Thoracic aorta (tissue), 2 donors: ENCODE measurements at places on chromosomes 3 and 15.

- no peak for DNase-seq
Measured at GRCh38 chr3:161674402-161674801, 177.8 kb downstream of the OTOL1 start.

DNA sequence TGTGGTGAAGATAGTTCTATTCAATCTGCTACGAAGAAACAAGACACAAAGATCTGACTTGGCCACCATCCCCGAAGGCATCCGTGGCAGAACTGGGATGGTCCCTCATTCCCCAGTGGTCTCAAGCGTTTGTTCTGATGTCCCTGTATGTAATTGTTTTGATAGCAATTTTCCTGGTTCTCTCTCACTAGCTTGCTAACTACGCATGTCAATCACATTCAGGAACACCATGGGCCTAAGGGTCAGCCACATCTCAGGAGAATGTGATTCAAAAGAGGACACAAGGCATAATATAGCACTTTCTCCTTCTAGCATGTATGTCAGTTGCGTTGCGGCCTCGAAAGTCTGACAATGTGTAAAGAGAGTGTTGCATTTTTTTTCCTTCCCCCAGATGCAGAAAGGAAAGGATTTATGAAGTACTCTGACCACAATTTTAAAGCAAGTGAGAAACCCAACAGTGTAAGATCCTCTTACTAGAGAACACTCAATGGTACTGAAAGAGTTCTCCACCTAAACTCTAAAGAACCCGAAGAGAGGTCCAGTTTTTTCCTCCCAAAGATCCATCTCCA lies 32.0 kb upstream of the TCF12 start:
- no peak for DNase-seq

DNA sequence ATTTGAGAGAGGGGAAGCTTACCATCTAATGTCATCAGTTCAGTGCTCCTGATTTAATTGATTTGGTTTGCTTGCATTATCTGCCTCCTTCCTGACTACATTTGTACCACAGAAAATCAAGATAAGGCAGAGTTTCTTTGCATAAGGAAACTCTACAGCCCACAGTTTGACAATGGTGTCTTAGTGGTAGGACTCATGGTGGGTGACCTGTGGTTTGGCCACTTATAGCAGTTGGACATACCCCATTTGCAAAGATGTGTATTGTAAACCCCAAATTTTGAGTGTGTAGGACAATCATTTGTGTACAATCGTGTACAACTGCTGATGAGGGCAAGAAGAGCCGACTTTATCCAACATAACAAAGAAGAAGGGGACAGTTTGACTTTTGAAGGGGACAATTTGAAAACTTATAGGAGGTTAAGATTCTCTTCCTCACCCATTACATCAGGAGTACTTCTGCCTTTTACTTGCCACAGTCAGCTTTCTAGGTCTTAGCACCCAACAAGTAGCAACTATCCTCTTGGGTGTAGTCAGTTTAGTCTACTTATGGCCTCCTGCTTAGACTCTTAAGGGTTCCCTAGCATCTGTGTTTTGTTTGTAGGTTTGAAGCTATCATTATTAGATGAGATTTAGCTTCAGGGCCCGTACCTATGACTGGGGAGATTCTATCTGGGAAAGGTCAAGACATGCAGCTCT lies 6.2 kb downstream of the TGFBR2 start:
- DNase-seq: no peak

GRCh38 chr3:14234251-14235002 lies 55.8 kb downstream of the LSM3 start:
- no peak for DNase-seq

- no peak for DNase-seq
Measured at GRCh38 chr15:71124937-71125790, 9.9 kb downstream of the THSD4 start.

DNA sequence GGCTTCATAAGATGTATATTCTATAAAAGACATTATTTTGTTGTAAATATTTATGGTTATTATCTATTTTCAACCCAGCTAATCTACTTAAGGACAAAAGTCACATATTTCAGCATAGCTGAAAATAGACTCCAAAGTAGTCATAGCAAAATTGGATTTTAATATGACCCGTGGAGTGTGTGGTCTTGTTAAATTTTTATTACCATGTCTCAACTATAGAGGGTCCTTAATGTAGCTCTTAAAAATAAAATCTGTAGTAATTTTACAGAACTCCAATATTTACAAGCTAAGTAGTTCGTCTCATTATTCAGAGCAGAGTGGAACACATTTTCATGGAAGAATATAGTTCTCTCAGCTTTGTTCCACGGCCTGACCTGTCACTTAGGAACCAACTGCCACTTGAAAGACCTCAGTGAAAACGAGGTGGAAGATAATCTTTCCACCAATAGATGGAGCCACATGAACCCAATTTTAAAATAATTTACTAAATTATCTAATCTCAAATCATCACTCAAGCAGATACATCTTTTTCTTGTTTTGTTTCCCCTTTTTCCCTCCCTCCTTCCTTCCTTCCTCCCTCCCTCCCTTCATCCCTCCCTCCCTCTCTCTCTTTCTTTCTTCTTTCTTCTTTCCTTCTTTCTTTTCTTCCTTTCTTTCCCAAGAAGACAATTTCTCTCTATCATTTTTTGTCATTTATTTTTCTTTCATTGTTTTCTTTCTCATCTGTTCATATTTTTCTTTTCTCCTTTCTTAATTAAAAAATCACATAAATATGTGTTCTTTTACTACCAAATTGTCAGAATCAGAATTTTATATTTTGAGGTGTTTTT lies 97.2 kb downstream of the CLDN1 start:
- no peak for DNase-seq

DNA sequence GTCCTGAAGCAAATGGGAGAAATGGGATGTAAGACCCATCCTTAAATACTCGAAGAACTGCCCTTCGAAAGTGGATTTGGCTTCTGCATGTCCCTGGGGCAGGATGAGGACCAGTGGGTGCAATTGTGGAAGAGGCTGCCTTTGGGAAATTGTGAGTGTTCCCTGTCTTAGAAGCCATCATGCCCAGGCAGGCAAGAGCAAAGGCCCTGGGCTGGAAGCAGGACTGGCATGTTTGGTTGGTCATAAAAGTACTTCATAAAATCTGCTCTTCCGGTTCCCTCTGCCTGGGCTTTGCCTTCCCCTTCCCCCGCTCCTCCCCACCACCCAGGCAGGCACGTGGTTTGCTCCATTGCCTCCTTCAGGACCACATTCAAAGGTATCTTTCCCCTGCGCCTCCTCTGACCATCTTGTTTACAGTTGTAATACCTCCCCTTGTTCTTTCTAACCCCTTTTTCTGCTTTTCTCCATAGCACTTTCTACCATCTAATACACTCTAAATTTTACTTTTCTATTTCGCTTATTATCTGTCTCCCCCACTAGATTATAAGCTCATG lies 8.3 kb downstream of the MINAR1 start:
- no peak for DNase-seq

DNA sequence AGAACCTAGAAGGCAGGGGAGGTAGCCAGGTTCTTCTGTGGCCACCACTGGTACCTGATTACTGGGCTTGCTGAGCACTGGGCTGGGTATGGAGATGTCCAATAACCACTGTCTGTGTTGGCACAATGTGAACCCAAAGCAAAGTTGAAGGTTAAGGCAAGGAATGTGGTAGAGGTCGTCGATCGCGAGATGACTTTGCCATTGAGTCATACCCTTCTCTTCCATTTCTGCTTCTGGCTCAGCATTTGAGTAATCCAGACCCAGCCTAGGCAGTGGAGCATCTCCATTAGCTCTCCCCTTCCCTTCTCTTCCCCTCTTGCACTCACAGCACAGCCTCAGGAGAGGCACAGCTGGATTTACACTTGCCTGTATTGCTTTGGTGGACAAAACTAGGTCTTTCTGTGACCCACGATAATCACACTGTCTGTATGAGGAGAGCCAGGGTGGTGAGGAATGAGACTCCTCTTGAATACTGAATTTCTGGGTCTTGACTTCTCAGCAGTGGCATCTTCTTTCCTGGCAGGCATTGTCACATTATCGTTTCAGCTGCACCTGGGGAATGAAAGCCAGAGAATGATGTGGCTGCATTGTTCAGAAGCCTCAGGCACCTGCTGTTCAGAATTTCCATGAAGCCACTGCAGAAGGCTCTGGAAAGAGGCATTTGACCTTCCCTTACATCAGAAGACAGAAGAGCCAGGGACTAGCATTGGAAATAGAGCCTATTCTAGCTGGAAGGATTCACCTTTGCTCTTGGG lies 272.6 kb downstream of the PDCD6IP start:
- no peak for DNase-seq

DNA sequence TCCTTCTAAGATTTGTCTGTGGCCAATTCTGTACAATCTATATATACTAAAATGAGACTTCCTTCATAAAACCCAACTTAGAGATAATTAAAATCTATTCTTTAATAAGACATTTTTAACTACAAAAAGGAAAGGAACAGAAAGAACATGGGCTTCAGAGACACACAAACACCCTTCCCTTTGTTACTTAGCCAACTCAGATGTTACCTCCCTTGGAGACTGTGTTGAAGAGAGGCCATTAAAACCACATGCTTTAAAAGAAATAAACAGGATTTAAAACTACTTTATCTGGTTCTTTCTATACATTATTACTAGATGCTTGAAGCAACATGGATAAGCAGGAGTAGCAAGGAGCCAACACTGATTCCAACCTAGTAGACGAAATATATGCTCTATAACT lies 42.0 kb downstream of the LRRFIP2 start:
- DNase-seq: no peak

- no peak for DNase-seq
Measured at GRCh38 chr15:77859491-77860060, 217.9 kb downstream of the TBC1D2B start.

GRCh38 chr15:80662757-80663553 lies 32.2 kb upstream of the ABHD17C start:
- no peak for DNase-seq

DNA sequence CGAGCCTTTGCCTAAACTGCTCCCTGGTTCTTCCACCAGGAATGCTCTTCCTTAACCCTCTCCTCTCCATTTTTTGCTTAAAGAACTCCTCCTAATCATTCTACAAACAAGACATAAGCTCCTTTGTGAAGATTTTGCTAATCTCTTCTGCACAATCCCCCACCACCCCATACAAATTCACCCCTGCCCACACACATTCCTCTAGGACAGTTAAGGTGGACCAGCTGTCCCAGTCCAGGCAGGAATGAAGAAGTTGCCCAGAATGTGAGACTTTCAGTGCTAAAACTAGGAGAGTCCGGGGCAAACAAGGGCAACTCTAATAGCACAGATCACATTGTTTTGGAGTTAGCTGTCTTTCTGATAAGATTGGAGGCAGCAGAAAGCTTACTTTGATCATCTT lies 13.9 kb upstream of the FAM174B start:
- DNase-seq: no peak

- DNase-seq: no peak
Measured at GRCh38 chr15:72009222-72009621, 108.7 kb downstream of the MYO9A start.

- DNase-seq: no peak
Measured at GRCh38 chr15:23532024-23532423, 33.5 kb upstream of the MKRN3 start.

DNA sequence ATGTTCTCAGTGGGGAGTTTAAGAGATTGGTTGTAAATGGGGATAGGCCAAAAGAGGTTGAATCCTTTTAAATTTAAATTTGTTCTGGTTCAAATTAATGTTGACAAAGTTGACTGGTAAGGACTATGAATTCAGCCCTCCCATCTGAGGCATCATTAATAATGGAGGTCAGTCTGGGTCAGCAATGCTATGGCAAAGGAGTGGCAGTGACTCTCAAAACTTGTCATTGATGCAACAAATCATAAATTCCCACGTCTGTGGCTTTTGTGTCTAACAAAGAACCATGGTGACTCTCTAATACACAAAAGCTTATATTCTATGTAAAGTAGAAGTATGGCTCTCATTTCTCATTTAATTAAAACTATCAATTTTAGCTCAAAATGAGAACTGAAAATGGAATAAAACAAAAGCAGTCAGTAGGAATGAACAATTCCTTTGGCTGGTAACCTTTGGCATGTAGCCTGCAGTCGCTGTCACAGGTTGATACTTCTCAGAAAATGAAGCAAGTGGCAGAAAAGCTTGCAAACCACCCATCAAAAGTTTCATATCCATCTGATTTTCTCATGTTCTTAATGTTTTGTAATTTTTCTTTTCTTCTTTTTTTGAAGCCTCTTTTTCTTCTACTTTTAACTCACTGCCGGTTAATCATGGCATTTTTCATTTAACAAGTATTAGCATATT lies 12.2 kb upstream of the ZBED2 start:
- no peak for DNase-seq

DNA sequence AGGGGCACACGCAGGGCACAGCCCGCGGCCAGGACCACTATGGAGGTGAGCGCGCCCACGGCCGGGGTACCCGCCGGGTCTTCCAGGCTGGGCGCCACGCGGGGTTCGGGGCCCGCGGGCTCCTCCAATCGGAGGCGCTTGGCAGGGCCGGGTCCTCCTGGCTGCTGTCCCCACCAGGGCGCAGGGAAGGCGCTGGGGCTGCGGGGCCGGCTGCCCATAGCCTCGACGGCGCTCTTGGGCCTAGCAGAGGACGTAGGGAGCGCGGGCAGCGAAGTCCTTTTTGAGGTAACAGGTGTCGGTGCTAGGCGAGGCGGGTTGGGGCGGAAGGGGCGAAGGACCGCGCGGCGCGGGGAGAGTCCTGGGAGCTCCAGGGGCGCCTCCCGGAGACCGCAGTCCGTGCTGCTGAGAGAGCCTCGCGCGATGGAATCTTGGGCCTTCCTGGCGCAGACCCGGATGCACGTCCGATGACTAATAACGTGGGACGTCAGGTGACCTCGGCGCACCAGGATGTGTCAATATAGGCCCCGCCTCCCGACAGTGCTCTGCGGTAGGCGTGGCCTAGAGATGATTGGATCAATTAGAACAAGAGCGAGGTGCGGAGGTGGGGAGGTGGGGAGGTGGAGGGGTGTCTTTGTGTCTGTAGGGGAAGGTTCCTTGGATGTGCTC lies at the start of gene PRR23A:
TSS of gene PRR23A (minus strand) at position 218 of the 666 bp plus-strand sequence. CDS start at position 218, 0 bp downstream.
- no peak for DNase-seq

- no peak for DNase-seq
Measured at GRCh38 chr15:41492597-41493204, 973 bp upstream of the ITPKA start.

DNA sequence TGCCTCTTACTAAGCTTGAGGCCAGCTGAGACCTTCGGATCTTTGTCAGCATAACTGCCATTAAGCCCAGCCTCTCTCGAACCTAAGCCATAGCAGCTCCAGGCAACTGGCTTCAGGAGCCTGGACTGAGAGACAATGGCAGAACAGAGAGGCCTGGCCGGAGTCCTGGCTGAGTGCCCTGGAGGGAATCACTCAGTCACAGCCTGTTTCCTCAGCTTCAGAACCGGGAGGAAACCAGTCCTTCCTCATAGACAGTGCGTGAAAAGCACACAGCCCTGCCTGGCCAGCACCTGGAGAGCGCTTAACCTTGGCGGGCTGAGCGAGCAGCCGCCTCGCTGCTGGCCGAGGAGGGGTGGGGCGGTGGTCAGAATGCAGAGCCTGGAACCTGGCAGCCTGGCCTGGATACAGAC lies 21.6 kb downstream of the RNU5B-1 start:
- DNase-seq: no peak

DNA sequence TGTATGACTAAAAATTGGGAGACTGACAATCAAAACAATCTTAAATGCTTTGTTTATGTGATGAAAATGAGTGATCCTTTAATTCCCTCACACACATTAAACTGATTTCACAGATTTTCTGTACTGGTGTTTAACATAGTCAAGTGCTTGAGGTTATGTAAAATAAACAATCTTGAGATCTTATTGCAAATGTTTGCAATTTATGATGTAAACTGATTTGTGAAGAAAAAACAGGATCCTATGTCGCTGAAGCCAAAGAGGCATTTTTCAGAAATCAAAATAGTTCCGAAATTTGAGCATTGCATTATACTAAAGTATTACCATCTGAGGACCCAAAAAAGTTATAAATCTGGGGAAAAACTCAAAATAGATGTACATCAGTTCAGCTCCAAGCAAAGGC lies 12.7 kb downstream of the SHOX2 start:
- no peak for DNase-seq
